ENCODE measurements at places on chromosomes 7 and 10. TPM values are rescaled to one million over a fixed set of nuclear protein-coding genes. Genes with fewer than 3 reads are reported as not detected.

GRCh38 chr10:113961182-113962031 lies 82.3 kb upstream of the ADRB1 start:
- no peak for DNase-seq

DNA sequence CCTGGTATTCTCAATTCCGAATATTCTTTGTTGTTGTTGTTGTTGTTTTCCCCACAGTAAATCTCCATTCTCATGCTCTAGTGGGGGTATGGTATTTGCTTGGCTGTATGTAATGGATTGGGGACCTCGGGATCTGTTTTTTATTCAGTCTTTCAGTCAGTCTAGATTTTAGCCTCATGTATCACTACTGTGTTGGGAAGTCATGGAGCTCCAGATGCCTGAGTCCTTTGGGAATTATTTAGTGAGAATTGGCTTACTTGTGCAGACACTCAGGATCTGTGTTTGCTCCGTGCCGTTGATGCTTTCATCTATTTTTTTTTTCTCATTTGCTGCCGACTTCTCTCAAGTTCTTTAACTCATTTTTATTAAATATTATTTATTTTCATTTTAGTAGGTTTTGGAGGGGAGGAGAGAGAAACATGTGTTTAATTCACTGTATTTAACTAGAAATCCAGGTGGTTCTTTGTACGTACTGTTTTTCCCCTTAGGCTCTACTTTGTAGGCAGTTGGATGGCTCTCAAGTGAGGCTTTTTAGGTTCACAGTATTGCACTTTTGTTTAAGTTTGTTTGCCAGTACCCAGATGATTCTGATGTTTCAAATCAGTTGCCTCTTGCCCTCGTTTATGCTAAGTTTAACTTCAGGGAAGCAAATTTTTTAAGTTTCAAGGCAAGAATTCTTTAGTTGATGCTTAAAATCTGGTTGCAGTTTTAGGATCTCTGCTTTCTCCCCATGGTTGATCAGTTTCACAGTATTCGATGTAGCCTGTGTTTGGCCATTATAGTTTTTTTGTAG lies 36.9 kb downstream of the ZNRF2 start:
- peak; percentile 80 for DNase-seq

- peak; percentile 29 for DNase-seq
Measured at GRCh38 chr10:102468683-102469082, 17.3 kb upstream of the C10orf95 start.

DNA sequence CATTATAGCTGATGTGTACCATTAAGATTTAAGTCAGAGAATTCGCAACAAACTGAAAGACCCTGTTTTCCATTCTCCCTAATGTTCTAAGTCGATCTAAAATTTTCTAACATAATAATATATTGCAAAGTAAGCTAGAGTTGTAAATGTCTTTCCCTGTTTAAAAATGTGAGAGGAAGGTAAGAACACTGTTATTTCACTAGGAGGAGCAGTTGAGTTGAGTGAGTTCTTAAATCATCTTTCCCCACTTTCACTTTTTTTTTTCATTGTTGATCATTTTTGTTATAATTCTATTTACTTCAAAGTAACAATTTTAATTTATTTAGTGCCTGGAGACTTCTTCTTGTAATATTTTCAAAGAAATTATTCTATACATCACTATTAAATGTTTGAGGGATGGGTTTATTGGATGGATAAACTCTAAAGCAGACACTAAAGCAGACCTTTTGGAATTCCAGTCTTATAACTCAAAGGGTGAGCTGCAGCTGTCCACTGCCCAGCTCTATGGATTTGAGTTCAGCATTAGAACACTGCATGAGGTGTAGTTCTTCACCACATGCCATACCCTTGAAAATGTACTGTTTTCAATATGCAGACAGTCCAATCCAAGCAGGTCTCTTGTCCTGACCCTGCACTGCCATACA lies 181.3 kb upstream of the FZD1 start:
- DNase-seq = peak; percentile 59

DNA sequence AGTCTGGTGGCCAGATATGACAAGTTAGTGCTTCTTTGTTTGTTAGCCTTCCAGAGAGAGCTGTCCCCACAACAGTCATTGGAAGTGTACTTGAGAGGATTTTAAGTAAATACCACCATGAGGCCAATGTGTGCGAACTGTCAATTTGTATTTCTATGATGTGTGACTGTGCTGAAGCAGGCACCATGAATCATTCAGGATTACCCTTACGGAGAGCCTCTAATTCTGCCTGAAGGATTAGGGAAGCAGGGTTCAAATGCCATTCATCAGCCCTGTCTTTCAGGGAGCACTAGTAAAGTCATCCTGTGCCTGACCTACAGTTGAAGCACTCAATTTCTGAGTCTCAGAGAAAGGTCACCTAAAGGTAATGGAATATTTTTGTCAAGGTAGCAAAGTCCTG lies 109.3 kb downstream of the GATA3 start:
- no peak for DNase-seq

DNA sequence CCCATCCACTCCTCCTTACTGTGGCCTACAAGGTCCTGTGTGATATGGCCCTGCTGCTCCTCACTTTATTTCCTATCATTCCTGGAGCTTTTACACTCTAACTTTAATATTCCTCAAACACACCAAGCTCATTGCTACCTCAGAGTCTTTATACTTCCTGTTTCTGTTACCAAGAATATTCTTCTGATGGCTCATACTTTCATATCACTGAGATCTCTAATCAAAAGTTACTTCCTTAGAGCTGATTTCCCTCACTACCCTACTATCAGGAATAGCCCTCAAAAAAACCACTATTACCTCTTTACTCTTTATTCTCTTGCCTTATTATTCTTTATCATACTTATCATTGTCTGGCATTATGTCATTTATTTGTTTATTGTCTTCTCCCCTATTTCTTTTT lies 5.8 kb upstream of the PPP3CB start:
- no peak for DNase-seq

GRCh38 chr7:4607311-4607729 lies 74.8 kb upstream of the FOXK1 start:
- DNase-seq = no peak

- peak; percentile 69 for DNase-seq
Measured at GRCh38 chr7:116588641-116589594, 64.1 kb downstream of the CAV1 start.

- no peak for DNase-seq
Measured at GRCh38 chr7:158924956-158925355, 68.6 kb downstream of the DYNC2I1 start.

- DNase-seq = no peak
Measured at GRCh38 chr10:43083764-43084163, 6.9 kb downstream of the RET start.

DNA sequence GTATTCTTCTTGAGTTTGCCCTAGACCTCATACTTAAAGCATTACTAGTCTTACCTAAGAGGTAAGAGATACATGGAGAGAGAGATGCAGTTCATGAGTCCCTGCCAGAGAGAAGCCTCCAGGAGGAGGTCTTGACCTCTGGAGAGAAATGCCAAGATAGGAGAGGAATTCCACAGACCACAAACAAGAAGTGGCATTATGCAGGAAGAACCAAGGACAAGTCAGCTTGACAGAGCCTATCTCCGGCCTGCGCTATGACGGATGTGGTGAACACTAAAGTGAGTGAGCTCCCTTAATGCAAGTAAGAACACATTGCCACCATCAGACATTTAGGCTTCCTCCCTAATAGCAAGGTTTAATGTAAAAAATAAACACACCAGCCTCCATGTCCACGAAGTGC lies 27.9 kb upstream of the COL1A2 start:
- DNase-seq = no peak

GRCh38 chr7:98974906-98975816 lies 96.8 kb downstream of the TRRAP start:
- no peak for DNase-seq

Gene FGFBP3
- 0.84 TPM for total RNA-seq

Gene TNRC18
- total RNA-seq = 18.3 TPM

Gene TRPV6
- 0.09 TPM for total RNA-seq

Gene ZP3
- total RNA-seq = 0.49 TPM

Gene HTR7
- total RNA-seq = 0.18 TPM

Gene TSPAN13
- 31.6 TPM for total RNA-seq

Gene GIMAP5
- total RNA-seq = 11.6 TPM

Gene NPY4R2
- total RNA-seq = not detected

Gene NANOS1
- total RNA-seq = 3.7 TPM

Gene FAM25G
- not detected for total RNA-seq

Gene NPC1L1
- not detected for total RNA-seq

Gene PTPN20
- total RNA-seq = 0.53 TPM

Gene GCC1
- 7.7 TPM for total RNA-seq

Gene IKZF1
- total RNA-seq = 1.6 TPM

Gene SPAM1
- total RNA-seq = not detected
